ENCODE measurements at places on chromosomes 3 and 15.

GRCh38 chr3:183883291-183884096 is 1.2 kb downstream of the PARL start:
- no peak for DNase-seq

GRCh38 chr15:50501815-50502214 is 44.7 kb downstream of the USP50 start:
- no peak for DNase-seq

DNA sequence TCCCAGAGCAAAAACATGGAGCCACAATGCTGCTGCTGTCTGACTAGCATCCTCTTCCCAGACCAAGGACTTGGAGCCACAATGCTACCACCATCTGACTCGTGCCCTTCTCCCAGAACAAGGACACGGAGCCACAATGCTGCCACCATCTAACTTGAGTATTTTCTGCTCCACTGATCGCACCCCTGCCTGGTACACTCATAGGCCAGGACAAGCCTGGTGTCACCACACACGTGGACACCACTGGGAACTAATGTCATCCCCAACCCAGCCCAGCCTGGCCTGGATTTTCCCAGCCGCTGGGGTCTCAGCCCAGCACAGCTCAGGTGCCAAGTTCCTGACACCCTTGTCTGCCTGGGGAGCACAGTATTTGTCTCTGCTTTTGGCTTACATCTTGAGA is 52.7 kb upstream of the GRIP2 start:
- no peak for DNase-seq

DNA sequence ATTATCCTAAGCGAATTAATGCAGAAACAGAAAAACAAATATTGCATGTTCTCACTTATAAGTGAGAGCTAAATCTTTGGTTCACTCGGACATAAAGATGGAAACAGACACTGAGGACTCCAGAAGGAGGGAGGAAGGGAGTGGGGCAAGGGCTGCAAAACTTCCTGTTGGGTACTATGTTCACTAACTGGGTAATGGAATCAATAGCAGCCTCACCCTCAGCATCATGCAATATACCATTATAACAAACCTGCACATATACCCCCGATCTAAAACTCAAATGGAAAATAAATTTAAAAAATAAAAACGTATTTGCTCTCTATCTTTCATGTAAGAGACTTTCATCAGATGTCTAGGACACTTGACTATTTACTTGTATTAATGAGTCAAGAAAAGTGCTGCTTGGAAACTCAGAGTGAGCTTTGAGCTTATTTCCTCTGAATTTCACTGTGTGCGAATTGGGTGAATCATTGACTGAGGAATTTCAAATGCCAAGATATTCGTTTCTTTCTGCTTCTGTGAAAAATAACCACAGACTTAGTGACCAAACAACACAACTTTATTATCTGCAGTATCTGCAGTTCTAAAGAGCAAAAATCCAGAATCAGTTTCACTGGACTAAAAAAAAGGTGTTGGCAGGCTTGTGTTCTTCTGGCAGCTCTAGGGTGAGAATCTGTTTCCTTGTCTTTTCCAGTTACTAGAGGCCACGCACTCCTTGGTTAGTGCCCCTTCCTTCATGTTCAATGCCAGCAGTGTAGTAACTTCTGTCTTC is 18.4 kb downstream of the TM4SF18 start:
- no peak for DNase-seq

DNA sequence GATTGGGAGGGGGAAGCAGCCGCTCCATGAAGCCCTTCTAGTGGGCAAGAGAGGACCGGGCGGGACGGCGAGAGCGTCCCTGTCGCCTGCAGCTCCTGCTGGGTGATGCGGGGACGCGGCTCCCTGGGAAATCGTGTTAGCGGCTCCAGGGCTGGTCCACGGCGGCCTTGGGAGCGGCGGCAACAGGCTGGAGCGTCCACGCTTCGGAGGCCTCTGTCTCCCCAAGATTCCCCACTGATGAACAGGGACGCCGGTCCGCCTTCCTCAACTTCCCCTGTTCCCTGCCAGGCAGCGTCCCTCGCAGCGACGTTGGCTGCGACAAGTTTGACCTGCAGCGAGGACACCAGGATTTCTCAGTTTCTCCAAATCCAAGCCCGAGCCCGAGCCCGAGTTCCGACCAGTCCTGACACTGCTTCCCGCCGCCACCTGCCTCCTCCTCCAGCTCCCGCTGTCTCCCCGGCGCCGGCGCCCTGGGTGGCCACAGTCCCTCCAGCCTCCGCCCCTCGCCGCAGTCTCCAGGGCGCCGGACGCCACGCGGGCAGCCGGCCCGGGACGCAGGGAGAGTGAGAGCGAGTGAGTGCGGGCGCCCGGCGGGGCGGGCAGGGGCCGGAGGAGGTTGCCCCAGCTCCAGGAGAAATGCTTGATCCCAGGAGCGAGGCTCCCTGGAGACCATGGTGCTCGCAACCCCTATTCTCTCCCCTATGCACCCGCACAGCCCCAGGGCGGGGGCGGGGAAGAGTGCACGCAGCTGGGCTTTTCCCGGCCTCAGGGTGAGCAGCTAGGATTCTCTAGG is 78.1 kb upstream of the RNF7 start:
- no peak for DNase-seq

DNA sequence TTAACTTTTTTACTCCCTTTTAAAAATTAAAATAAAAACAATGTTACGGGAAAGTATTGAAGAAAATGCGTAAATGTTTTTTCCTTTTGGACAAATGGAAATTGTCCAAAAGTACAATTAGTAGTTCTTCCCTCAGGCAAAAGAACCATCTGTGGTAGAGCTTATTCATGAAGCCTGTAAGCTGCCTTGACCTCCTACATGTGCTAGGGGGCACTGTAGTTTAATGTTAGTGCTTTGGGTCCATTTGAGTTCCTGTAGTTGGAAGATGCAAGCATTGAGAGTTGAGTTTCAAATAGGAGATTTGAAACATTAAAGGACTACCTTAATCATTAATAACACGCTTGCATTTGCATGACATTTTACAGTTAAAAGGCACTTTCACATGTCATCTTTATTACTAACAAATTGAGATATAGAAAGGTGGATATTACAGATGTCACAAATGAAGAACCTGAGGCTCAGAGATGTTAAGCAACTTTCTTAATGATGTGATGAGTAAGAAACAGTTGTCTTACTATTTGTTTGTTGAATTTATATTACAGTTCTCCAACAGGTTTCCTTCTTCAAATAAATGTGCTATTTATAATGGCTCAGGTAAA is 1.8 kb upstream of the ZNF385D start:
- DNase-seq: no peak

DNA sequence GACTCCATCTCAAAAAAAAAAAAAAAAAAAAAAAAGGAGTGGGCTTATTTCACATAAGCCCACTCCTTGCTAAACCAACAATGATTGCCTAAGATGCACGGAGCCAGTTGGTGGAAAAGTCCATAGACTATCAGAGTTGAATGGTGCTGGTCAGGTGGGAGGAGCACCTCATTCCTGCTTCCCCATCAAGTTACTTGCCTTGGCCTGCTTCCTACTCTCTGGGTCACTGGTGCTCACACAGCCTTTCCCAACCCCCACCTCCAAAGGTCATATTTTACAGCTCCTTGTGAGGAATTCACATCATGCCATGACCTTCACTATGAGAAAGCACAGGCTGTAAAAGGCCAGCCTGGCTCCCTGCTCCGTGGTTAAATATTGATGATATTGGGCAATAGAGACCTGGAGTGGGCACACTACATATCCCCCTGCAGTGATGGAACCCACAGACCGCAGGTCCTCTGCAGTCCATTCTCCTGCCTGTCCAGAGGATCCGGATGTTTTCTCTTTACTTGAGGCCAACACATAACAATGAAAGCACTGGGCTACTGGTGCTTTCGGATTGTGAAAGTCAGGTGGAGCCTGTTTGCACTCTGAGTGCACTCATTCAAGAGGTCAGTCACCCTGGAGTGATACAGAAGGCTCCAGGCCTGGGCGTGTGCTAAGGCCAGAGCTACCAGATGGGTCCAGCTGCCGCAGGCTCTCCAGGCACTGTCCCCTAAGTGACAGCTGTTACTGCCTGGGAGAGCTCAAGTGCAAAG is at the start of gene SLC51B:
Gene SLC51B (plus strand): TSS at position 664 of the 758 bp plus-strand sequence. CDS start 4,618 bp downstream, outside the sequence.
- DNase-seq: no peak

GRCh38 chr15:61764981-61765380 is 295.3 kb downstream of the VPS13C start:
- no peak for DNase-seq

- DNase-seq: no peak
Measured at GRCh38 chr3:136332776-136333175, 82.6 kb downstream of the PCCB start.

- DNase-seq: no peak
Measured at GRCh38 chr15:63405159-63405558, 23.5 kb upstream of the CA12 start.

- no peak for DNase-seq
Measured at GRCh38 chr15:100502651-100503050, 26.1 kb downstream of the CERS3 start.

DNA sequence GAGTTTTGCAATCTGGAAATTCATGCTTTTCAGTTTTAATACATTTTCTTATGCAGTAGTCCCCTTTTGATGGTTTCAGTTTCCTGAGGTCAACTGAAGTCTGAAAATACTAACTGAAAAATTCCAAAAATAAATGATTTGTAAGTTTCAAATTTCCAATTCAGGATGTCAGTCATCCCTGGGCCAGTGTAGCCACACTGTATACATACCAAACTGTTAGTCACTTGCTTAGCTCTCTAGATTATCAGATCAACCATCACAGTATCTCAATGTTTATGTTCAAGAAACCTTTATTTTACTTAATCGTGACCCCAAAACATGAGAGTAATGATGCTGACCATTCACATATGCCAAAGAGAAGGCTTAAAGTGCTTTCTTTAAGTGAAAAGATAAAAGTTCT is 715.5 kb downstream of the GBE1 start:
- DNase-seq: no peak

DNA sequence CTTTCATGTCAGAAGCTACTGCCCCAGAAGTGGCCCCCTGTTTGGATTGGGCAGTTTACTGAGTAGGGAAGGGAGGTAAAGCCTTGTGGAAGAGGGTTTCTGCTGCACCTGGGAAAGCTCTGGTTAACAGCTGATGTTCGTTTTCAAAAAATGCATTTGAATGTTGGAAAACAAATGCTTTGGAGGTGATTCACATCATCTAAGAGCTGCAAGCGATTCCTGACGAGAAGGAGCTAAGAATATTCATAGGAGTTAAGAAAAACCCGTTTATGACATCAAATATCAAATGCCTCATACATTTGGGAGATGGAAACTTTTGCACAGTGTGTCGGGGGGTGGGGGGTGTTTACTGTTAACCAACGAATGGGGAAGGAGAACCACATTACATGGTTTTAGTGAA is 183.8 kb upstream of the NR2F2 start:
- DNase-seq: no peak

DNA sequence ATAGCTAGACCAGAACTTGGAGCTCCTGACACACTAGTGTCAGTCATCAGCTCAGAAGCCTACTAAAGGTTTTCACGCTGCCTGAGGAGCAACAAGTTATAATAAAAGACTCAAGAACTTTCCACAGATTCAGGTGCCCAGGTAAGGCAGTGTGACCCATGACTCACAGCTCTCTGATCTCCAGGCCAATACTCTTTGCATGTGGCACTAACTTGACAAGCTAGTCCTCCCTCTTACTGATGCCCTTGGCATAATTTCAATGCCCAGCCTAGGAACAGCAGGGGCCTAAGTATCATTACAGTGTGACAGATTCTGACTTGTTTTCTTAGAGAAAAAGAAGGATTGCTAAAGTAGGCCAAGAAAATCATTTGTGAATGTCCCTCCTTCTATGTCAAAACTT is 38.4 kb downstream of the MEIS2 start:
- no peak for DNase-seq

DNA sequence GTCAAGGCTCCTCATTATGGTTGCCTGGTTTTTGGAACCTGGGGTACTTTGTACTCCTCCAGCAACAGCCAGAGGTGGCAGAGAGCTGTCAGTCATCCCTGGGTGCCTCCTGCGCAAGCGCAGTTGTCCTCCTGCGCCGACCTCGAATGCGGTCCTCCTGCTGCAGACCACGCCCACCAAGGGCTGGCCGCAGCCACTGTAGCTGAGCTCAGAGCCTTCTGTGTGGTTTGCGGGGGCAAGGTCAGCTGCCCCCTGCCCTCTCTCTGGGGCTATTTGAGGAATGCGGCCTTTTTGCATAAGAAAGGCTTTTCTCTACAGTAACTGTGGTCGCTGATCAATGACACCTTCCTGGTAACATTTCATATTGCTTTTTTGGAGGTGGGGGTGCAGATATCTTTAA is 131.3 kb upstream of the SNRPN start:
- DNase-seq: no peak

DNA sequence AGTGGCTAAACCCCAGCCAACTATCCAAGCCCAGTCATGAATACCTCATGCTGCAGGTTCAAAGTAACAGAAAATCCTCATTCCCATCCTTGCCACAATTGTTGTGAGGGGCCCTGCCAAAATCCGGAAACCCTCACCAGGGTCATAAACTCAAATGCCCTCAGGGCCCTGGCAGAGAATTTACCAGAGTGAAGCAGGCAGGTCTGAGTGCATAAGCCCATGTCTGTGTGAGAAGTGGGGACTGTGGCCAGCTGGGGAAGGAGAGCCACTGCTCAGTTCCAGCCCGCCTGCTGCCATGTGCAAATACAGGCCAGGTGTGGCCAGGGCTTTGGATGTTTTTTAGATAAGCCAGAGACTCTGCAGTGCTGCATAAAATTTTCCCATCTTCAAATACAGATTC is 7.0 kb downstream of the CEP152 start:
- no peak for DNase-seq

DNA sequence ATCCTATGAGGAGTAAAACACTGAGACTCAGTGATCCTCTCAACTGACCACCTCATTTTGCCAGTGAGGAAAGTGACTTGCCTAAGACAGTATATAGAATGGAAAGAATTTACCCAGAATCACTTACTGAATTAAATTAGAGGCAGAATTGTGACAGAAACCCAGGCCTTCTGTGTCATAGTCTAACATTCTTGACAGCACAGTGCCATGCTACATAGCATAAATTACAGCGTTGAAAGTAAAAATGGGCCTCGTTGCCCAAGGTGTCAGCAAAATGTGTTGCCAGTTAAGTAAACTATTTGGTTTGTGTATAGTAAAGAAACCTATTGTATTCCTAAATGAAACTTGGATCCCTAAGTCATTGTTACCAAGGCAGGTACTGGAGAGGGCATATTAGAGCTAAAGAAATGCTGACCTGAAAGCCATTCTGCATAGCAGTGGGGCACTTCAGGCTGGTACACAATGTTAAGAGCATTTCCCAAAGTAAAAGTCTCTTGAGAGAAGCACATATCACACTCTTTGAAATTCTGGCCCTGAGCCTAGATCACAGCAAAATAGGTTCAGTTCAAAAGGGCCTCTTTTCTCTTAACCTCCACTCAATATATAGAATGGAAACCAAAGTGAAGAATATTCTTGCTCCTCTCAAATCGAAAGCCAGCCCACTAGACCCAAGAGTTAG is 53.8 kb downstream of the HMG20A start:
- DNase-seq: no peak

- DNase-seq: no peak
Measured at GRCh38 chr3:24968036-24968435, 460.0 kb upstream of the RARB start.
